ENCODE measurements at places on chromosomes 2 and 18.

DNA sequence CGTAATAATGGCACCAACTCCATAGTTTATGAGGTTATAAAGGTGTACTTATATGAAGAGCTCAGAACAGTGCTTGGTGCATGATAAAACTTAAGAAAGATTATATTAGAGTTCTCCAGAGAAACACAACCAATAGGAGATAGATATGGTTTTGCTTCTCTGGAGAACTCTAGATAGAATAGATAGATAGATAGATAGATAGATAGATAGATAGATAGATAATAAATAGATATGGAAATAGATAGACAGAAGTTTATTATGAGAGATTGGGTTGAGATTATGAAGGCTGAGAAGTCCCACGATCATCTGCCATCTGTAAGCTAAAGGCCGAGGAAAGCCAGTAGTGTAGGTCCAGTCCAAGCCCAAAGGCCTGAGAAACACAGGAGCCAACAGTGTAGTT lies 2.9 kb upstream of the MBOAT2 start:
- DNase-seq, result no peak

DNA sequence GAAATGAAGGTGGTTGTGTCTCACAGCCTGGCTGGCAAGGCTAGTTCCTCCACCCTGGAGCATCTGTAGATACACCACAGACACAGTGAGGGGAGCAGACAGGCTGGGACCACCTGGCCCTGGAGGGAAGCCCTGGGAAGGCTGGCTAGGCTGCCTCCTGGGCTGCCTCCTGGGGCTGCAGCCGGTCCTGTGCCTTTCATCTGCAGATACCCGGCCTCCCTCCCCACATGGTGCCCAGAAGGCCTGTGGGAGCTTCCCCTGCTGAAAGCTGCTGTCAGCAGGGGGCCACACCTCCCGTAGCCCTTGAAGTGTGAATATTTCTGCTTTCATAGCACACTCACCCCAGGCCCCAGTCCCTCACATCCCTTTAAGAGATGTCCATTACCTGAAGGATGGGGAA lies 37.6 kb downstream of the SDC1 start:
- DNase-seq, result no peak

DNA sequence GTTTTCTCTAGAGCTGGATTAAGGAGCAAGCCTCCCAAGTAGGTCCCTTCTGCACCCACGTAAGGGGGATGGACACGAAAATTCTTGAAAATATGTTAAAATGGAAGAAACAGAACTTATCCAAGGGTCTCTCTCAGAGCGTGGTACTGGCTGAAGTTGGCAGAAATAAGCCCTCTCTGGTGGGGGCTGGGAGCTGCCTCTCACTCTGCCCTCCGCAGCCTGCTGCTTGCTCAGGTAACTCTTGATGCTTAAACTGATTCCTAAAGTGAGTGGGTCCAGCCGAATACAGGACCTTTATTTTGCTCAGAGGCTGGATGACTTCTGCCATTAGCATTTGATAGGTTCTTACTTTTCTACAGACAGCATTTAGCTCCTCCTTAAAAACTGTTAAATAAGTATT lies 78.1 kb downstream of the SPHKAP start:
- no peak for DNase-seq

- no peak for DNase-seq
Observed at GRCh38 chr2:28219138-28219537, 173.5 kb upstream of the FOSL2 start.

DNA sequence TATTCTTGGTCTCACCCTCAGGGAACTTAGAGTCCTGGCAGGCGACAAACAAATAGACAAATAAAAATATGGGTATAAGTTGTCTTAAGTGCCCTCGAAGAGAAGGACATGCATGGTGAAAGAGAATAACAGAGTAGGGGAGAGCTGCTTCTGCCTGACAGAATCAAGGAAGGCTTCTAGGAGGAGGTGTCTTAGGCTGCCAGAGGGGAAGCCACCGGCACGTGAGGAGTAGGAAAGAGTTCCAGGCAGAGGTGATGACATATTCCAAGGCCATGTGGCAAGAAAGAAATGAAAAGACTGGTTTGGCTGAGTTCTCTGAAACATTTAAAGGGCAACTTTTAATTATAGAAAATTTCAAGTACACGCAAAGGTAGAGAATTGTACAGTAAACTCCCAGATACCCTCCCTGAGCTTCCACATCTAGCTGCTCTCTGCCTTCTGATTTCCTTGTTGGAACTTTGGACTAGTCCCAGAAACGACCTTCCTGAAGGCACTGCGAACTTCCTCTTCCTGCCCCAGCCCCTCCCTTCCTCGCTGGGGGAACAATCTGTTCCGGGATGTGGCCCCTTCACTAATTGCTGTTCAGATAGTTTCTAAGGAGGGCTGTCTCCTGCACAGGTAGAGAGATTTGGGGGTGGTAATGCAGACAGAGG lies 91.7 kb downstream of the DYSF start:
- DNase-seq, result no peak

DNA sequence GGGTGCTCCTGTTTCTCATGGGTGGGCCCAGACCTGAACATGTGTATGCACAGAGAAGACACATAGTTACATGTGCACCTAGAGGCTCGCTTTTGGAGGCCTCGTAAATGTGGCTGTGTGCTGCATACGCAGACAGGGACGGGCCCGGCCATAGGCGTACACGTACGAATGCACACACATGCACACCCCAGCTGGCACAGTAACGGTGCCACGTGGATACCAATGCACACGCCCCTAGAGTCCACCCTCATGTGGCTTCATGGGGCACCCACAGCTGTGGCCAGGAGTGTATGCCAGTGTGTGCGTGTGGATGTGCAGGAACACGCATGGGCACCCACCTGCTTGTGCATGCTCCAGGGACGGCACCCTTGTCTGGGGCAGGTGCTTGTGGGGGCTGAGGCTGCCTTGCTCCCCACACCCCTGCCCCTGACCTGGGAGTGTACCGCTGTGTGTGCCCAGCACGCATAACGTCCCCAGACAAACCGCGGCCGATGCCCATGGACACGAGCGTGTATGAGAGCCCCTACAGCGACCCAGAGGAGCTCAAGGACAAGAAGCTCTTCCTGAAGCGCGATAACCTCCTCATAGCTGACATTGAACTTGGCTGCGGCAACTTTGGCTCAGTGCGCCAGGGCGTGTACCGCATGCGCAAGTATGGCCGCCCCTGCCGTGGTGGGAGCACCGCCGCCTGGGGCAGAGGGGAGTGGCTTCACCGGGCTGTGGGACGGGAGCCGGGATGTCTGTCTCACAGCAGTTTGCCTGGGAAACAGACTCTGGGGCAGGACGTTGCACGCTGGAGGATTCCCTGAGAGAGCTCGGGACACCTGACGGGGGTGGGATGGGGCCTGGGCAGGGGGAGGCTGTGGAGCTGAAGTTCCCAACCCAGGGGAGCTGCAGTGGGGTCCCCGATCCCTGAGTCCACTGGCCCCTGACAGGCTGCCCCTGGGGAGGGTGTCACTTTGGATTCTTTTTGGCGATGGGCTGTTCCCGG lies 21.0 kb downstream of the ZAP70 start:
- no peak for DNase-seq

GRCh38 chr18:68574311-68574710 lies 140.6 kb downstream of the TMX3 start:
- DNase-seq, result no peak

GRCh38 chr2:48147719-48148118 lies 241.4 kb upstream of the FBXO11 start:
- no peak for DNase-seq

GRCh38 chr2:33877348-33878016 lies 278.4 kb upstream of the FAM98A start:
- DNase-seq, result no peak

- no peak for DNase-seq
Observed at GRCh38 chr2:239432174-239432573, 31.4 kb upstream of the HDAC4 start.

DNA sequence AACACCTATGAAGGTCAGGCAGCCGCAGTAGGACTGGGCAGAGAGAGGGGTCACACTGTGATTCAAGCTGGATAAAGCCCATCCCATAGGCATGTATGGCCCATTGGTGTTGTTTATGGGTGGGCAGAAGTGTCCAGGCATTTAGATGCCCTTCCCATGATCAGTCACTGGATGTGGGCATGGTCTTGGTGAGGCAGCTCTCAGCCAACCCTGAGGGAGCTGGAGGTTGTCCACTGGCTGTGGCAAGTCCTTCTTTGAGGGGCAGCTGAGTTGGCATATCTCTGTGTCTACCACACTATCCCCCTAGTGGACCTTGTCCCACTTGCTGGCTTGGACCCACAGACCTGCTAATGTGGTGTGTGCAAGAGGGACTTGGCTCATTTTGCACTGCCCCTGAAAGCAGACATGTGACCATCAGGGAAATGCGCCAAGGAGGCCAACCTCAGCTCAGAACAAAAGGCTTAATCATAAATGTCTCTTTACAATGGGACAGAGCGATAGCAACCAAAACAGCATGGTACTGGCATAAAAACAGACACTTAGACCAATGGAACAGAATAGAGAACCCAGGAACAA lies 82.0 kb downstream of the TMEM17 start:
- DNase-seq, result no peak

DNA sequence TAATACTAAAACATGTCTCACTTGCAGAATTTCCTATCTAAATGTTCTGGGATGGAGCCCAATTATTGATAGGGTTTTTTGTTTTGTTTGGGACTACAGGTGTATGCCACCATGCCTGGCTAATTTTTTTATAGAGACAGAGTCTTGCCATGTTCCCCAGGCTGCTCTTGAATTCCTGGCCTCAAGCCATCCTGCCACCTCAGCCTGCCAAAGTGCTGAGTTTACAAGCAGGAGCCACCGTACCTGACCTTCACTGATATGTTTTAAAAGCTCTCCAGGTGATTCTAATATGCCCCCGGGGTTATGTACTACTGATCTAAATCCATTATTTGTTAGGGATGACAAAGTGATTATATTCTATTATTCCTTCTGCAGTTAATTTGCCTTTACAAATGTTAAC lies 2.2 kb downstream of the ELAC1 start:
- no peak for DNase-seq

GRCh38 chr2:40286721-40287120 lies 165.2 kb downstream of the SLC8A1 start:
- DNase-seq, result no peak

- no peak for DNase-seq
Observed at GRCh38 chr2:144859716-144860115, 339.8 kb upstream of the ZEB2 start.

GRCh38 chr2:112454586-112454985 lies 21.1 kb upstream of the RGPD8 start:
- no peak for DNase-seq

DNA sequence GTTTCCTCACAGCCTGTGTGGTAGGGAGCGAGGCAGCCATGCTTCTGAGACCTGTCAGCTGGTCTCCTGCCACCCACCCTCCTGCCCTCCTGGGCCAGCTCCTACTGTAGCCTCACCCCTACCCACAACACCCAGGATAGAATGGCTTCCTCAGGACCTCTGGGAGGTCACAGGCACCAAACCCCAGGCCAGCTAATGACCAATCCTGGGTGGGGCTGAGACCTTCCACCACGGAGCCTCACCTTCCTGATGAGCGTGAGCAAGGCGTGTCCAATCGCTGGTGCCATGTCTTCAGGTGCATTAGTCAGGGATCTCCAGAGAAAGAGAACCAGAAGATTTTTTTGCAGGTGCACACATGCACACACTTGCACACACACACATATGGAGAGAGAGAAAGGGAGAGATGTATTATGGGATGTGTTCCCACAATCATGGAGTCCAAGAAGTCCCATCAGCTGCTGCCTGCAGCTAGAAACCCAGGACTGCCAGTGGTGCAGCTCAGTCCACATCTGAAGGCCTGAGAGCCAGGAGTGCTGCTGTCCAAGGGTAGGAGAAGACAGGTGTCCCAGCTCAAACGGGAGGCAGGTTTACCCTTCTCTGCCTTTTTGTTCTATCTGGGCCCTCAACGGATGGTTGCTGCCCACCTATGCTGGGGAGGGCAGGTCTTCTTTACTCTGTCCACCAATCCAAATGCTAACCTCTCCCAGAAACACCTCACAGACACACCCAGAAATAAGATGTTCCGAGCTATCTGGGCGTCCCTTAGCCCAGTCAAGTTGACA lies 70.4 kb upstream of the HDAC4 start:
- no peak for DNase-seq

GRCh38 chr2:47016172-47016913 lies 100.7 kb upstream of the MCFD2 start:
- DNase-seq, result no peak

GRCh38 chr2:225488743-225489142 lies 89.2 kb downstream of the NYAP2 start:
- no peak for DNase-seq

- no peak for DNase-seq
Observed at GRCh38 chr2:193240752-193241151, 1046.0 kb upstream of the TMEFF2 start.

DNA sequence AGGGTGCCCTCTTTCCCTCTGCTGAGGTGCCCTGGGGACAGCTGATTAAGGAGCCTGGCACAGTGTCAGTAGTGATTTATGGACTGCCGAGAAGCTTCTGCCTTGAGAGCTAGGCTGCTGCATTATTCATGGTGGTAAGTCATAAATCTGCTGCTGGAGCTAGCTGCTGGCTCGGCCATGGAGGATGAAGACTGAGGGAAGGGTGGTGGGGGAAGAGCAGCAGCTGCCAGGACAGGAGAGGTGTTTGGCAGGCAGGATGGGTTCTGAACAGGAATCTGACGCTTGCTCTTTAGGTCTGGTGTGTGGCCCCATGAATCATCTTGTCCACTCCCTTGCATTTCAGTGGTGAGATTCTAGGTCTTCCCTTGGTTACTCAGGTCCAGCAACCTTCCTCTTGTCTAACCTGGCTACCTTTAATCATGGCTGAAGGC lies 296.3 kb downstream of the DYSF start:
- DNase-seq, result peak; percentile 62

- no peak for DNase-seq
Observed at GRCh38 chr18:24500766-24501165, 40.3 kb downstream of the HRH4 start.

- peak; percentile 72 for DNase-seq
Observed at GRCh38 chr2:237923481-237924163, 43.2 kb upstream of the UBE2F start.

DNA sequence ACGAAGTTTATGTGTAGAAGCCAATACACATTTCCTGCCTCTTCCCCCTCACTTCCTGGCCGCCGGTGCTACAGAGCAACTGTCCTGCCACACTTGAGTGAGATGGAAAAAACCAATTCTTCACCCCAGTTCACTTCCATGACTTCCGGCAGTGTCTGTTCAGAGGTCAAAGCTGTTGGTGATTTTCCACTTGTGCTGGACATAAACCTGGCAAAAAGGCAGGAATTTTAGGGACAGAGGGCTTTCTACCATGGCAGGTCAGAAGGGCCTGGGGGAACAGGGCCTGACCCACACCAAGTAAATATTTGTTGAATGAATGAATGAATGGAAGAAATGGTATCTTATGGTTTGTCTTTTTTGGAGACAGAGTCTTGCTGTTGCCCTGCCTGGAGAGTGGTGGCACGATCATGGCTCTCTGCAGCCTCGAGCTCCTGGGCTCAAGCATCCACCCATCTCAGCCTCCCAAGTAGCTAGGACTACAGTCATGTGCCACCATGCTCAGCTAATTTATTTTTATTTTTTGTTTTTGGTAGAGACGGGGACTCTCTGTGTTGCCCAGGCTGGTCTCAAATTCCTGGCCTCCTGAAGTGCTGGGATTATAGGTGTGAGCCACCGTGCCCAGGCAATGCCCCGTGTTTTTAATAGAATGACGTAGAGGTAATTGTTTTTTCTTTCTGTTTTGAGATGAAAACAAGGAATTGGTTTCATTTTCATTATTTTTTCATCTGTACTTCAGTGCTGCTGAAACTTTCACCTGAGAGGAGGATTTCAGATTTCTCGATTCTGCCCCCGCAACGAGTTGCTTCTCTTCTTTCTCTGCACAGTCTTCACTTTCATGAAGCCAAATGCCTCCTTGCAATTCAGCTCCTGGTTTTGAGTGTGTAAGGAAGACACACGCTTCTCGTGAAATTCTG lies 48.0 kb upstream of the LPIN2 start:
- DNase-seq, result no peak
